ENCODE measurements at places on chromosomes 16 and 17. TPM values are rescaled to one million over a fixed set of nuclear protein-coding genes. Genes with fewer than 3 reads are reported as not detected.

GRCh38 chr17:19343256-19343630 is 19.3 kb downstream of the B9D1 start:
- DNase-seq = no peak

GRCh38 chr16:17511340-17511739 is 40.6 kb upstream of the XYLT1 start:
- DNase-seq = no peak

- DNase-seq = no peak
Observed at GRCh38 chr16:67966549-67967182, 1.8 kb downstream of the SLC12A4 start.

GRCh38 chr17:27603880-27604794 is 26.9 kb upstream of the LGALS9 start:
- no peak for DNase-seq

Gene CX3CL1
- total RNA-seq = 11.6 TPM

- peak; percentile 75 for DNase-seq
Observed at GRCh38 chr16:15642557-15643047, 352 bp downstream of the MARF1 start.

Gene ZSWIM7
- total RNA-seq = 21.0 TPM

Gene CES5A
- 0.35 TPM for total RNA-seq

DNA sequence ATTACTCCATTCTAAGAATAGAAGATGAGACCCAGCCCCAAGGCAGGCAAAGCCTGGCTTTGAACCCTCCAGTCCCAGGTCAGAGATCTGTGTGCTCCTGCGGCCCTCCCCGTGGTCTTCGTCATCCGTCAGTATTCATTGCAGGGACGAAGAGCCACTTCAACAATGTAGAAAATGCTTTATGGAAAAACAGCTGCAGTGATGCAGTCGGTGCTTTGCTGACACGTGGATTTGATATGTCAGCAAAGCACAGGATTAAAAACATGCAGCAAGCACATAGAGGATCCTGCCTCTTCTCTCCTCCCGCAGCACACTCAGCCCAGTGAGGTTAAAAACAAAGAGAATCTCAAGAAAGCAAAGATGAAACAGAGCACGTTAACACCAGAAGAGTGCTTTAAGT is 117.1 kb upstream of the AXIN2 start:
- DNase-seq = no peak

Gene KRT16
- total RNA-seq = not detected

Gene SBK1
- total RNA-seq = 2.0 TPM

- DNase-seq = no peak
Observed at GRCh38 chr16:27476240-27476639, 73.5 kb downstream of the GTF3C1 start.

- no peak for DNase-seq
Observed at GRCh38 chr16:70152578-70153302, 20.8 kb upstream of the CLEC18C start.

DNA sequence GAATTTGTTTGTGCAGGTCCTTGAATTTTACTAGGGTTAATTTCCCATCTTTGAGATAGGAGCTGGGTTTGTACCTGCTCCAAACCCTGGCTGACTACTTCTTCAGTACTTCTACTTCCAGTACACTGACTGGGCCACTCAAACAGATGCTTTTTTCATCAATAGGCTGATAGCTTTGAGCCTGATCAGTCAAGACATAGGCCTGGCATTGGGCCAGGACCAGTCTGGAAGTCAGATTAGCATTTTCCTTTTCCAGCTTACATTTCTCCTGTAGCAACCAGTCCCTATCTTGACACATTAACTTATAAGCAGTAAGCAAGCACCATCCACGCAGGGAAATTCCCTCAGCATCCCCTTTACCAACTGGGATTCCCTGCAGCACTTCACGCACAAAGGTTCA is 7.5 kb upstream of the TMEM101 start:
- DNase-seq = no peak

DNA sequence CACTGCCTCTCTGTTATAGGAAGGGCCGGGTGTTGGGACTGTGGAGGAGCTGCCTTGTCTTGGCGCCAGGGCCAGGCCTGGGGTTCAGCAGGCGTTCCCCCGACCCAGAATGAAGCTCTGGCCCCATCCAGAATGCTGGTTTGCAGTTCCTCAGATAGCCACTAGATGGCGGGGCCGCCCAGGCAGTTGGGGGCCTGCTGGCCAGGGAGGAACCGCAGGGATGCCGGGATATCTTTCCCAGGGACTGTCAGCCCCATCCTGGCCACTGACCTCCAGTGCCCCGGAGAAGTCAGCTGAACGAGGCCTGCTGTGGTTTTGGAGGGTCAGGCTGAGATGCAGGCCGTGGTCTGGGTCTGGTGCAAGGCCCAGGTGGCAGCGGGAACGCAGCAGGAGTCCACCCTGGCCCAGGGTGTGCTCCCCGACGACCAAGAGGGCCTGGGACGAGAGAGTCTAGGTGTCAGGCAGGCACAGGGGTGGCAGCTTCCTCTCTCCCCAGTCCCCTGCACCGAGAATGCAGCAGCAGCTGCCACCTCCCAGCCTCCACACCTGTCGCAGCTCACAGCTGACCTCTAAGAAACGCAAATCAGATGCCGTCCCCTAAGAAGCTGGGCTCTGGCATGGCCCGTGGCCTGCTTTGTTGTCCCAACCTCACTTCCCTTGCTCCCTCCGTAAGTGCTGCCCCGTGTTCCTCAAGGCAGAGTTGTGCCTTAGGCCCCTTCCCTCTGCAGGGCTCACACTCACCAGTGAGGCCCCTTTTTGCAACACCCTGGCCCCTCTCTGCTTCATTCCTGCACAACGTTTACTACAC is 51.2 kb downstream of the RMI2 start:
- DNase-seq = peak; percentile 81

Gene SLC5A10
- total RNA-seq = not detected

Gene ALG1
- 8.5 TPM for total RNA-seq

Gene PHF23
- 19.4 TPM for total RNA-seq

- DNase-seq = no peak
Observed at GRCh38 chr16:81174644-81175324, 63.7 kb upstream of the BCO1 start.

GRCh38 chr16:68335175-68335574 is 24.4 kb downstream of the PRMT7 start:
- DNase-seq = no peak

DNA sequence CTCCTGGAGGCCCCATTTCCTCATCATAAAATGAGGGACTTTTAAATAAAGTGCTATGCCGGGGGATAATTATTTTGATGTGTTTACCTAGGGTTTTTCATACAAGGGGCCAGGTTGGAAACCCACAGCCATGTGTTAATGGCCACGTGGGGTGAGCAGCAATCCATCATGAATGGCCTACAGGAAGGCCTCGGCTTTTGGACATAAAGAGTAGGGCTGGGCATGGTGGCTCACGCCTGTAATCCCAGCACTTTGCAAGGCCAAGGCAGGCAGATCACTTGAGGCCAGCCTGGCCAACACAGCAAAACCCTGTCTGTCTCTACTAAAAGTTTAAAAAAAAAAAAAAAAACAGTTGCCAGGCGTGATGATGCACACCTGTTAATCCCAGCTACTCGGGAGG is 40.3 kb downstream of the MEAK7 start:
- peak; percentile 3 for DNase-seq

Gene CFAP97D1
- total RNA-seq = not detected

DNA sequence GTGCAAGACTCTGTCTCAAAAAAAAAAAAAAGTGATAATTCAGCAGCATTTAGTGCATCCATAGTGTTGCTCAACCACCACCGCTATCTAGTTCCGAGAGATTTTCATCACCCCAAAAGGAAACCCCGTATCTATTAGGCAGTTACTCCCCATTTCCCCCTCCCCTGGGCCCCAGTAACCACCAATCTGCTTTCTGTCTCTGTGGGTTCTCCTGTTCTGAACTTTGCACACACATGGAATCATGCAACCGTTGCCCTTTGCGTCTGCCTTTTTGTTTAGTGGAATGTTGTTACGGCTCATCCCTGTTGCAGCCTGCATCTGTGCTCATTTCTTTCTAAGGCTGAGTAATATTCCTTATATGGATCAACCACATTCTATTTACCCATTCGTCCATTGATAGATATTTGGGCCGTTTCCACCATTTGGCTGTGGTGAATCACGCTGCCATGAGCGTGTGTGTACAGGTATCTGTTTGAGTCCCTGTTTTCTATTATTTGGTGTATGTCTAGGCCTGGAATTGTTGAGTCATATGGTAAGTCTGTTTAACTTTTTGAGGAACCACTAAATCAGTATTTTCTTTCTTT is 8.7 kb upstream of the SYNGR2 start:
- no peak for DNase-seq

Gene AOC2
- 0.32 TPM for total RNA-seq
